ENCODE measurements at places on chromosomes 2 and 18.

- no peak for DNase-seq
These were observed 14.7 kb upstream of the ACAA2 start for GRCh38 chr18:49827996-49828395.

DNA sequence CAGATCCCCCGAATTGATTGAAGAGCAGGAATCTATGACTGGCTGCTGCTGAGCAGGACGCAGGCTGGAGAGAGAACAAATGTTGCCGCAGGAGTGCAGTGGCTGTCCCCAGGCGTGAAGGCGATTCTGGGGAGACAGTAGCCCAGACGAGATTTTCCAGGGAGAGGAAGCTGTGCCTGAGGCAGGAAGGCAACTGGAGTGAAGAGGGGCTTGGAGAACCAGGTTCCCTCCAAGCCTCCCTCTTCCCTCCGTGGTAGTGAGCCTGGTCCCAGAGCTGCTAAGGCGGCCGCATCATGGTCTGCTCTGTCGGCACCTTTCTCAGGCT is 1.3 kb upstream of the NPPC start:
- DNase-seq = no peak

- DNase-seq = no peak
These were observed at the start of gene ADD2 for GRCh38 chr2:70767699-70768589. Gene ADD2 (minus strand): TSS chr2:70768200. CDS start chr2:70706408, 61,792 bp downstream.

- no peak for DNase-seq
These were observed 115.2 kb downstream of the DIS3L2 start for GRCh38 chr2:232076736-232077135.

- no peak for DNase-seq
These were observed 270.7 kb upstream of the KLHL29 start for GRCh38 chr2:23114299-23114698.

DNA sequence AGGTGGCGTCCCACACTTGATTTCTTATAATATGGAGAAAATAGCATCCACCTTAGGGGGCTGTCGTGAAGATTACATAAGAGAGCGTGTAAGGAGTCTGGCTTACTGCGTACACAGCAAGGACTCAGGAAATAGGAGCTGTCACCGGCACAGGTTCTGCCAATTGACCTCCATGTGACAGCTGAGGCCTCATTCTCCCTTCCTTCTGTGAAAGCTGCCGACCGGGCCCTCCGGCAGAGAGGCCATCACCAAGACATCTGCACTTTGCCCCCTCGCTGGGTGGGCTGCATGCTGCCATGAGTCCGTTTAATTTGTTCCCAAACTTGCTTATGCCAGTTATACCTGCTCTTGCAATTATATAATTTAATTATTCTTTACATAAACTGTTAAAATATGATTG is 27.7 kb downstream of the HS1BP3 start:
- no peak for DNase-seq

- no peak for DNase-seq
These were observed 373.9 kb downstream of the SETBP1 start for GRCh38 chr18:45054636-45055035.

- DNase-seq = no peak
These were observed 690.9 kb upstream of the TMEFF2 start for GRCh38 chr2:192885569-192886160.

DNA sequence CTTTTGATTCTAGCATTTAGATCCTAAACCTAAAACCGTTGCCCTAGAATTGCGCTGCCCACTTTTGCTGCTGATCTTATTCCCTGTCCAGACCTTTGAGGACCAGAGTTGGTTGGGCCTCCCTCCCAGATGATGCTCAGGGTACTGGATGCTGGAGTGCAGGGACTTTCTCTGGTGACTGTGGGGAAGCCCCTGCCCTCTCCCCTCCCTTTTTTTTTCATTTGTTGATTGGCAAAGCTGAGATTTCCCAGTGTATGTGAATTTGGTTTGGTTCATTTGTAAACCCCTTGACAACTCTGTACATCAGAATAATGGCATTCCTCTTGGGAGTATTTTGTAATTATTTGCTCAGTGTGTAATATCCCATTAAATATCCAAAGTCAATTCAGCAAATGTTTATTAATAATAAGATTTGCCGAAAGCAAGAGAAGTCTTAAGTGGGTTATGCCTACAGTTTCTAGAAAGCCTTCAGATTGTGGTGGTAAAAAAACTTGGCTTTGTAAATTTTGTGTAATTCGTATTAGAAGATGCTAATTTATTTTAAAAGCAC is 28.3 kb downstream of the RAB31 start:
- DNase-seq = no peak

DNA sequence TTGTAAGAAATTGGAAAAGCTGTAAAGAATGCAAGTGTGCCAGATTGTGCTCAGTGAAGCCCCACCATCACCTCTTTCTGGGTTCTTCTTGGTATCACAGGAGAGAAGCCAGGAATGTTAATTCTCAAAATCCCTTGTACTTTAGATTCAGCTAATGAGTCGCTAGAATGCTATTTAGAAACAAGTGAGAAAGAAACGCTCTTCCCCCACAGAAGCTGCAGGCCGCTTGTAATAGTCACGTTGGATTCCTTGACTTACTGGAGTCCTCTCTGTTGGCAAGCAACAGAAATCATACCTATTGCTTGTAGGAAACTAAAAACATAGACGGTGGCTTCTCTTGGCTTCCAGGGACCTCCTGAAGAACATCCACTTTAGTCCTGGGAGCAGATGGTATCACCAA is 375.6 kb upstream of the LRATD1 start:
- peak; percentile 20 for DNase-seq

DNA sequence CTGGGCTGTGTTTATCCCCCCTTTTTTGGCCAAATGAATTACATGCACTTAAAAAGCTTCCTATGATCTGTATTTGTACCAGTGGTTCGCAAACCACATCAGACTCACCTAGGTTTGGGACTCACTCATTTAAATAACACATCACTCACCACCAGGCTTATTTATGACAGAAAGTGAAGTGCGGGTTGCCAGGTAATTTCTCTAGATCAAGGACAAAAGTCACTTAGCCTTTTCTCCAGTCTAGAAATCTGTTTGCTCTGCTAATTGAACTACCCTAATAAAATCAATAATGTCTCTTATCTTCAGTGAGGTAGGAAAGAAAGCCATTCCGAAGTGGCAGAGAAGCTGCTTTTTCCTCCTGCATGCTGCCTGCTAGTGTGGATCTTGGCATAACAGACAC is 88.1 kb upstream of the SLC8A1 start:
- DNase-seq = no peak

DNA sequence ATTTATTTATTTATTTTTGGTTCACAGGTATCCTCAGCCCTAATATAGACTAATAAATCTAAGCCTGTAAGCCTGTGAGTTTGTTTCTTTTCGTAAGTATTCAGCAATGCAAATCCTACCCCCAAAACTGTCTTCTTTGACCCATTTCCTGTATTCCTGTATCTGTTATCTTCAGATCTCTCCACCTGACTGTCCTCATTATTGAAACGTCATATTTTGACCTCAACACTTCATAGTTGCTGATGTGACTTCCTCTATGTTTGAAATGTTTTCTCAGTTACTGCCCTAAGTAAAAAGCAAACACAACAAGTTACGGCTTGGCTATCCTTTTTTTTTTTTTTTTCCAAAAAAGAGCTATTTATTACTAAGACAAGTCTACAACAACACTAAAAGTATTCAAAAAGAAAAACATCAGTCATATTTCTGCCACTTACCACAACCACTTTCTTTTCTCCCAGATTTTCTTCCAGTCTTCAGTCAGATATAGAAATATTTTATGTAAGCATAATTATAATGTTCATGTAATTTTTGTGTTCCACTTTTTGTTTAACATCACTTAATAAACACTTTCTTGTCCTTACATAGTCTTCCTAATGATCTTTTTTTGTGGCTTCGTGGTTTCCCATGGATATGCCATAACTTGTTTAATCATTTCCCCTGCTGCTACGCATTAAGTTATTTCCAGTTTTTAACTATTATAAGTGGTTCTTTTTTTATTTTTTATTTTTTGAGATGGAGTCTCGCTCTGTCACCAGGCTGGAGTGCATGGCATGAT is 45.0 kb upstream of the EML4 start:
- no peak for DNase-seq

GRCh38 chr2:69524799-69525198 is 87.6 kb upstream of the NFU1 start:
- DNase-seq = no peak

GRCh38 chr18:2656981-2657512 is 1.5 kb downstream of the SMCHD1 start:
- no peak for DNase-seq

DNA sequence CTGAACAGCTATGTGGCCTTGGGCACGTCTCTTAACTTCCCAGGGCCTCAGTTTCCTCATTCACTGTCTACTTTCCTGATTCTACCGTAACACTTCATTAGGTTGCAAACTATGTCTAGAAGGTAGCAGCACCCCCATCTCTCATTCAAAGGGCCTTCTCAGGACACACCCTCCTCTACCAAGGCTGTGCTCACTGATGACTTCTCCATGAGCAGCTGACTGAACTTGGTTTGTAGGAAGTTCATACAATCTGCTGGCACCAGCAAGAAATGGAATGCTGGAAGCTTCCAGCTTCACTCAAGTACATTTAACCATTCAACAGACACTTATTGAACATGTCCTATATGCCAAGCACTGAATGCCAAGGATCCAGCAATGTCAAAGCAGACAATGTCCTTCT is 250.8 kb upstream of the CTAGE1 start:
- no peak for DNase-seq

DNA sequence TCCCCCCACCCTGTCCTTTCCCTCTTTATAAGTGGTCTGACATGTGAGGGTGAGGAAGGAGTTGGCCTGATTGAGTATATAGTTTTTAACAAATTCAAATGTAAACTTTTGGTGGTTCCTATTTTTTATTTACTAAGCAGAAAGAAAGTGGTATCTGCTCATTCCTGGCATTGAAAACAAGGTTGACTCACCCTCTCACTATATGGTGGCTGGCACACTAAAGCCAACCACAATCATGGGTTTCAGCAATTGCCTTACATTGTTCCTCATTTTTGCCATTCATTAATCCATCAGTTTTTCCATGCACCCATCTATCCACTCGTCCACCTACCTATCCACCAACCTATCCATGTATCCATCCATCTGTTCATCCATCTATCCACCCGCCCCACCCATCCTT is 75.4 kb upstream of the IGFBP5 start:
- DNase-seq = no peak

GRCh38 chr2:125004106-125004800 is 979.2 kb downstream of the CNTNAP5 start:
- DNase-seq = no peak

- DNase-seq = peak; percentile 18
These were observed 244.9 kb downstream of the IRS1 start for GRCh38 chr2:226554701-226555100.

DNA sequence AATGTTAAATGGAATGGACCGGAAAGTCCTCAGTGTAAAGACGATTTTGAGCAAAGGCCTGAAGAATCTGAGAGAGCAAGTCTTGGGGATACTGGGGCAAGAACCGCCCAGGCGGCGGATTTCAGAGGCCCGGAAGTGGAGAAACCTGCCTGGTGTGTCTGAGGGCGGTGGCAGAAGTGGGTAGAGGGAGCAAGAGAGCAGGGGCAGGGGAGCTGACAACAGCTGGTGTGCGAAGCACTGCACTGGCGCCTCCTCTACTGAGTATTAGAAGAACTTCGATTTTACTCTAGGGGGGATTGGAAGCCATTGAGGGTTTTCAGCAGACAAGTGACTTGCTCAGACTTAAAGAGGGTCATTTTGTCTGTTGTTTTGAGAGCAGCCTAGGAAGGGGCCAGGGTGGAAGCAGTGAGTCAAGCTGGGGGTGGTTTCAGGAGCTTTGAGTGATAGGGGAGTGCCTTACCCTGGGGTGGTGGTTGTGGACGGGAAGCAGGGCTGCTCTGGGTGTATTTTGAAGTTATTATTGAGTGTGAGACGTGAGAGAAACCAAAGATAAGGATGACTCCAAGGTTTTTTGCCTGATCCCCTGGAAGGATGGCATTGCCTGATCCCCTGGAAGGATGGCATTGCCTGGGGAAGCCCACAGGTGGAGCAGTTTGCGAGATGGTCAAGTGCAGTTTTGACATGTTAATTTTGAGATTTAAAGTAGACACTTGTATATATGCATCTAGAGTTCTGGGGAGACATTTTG is 52.5 kb downstream of the ZNF236 start:
- DNase-seq = no peak

GRCh38 chr2:176502619-176503018 is 233.4 kb downstream of the MTX2 start:
- DNase-seq = no peak
